T-cell (primary cell): ENCODE measurements at places on chromosomes 12 and 14. TPM values are rescaled to one million over a fixed set of nuclear protein-coding genes. Genes with fewer than 3 reads are reported as not detected.
A peak's percentile ranks its signal among the peaks of the same experiment; 100 is the strongest.

GRCh38 chr14:105385698-105386365 is 12.5 kb upstream of the TEX22 start:
- DNase-seq = no peak

DNA sequence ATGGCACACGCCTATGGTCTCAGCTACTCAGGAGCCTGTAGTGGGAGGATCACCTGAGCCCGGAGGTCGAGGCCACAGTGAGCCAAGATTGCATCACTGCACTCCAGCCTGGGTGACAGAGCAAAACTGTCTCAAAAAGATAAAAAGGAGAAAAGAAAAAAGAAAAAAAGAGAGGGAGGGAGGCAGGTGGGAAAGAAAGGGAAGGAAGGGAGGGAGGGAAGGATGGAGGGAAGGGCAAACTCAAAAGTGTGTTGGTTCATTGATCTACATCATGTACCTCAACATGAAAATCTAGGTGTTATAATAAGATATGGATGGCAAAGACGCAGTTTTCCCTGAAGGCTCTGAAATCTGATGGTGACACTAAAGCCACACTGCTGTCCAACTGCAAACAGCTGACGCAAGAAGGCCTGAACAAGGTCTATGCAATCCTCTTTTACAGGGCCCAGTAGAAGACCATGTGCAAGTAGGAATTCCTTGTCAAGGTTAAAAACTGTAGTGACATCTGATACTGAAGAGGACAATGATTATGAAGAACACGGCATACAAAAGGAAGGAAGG is 143.6 kb downstream of the ITPR2 start:
- no peak for DNase-seq

Gene NYNRIN
- 0.61 TPM for total RNA-seq

DNA sequence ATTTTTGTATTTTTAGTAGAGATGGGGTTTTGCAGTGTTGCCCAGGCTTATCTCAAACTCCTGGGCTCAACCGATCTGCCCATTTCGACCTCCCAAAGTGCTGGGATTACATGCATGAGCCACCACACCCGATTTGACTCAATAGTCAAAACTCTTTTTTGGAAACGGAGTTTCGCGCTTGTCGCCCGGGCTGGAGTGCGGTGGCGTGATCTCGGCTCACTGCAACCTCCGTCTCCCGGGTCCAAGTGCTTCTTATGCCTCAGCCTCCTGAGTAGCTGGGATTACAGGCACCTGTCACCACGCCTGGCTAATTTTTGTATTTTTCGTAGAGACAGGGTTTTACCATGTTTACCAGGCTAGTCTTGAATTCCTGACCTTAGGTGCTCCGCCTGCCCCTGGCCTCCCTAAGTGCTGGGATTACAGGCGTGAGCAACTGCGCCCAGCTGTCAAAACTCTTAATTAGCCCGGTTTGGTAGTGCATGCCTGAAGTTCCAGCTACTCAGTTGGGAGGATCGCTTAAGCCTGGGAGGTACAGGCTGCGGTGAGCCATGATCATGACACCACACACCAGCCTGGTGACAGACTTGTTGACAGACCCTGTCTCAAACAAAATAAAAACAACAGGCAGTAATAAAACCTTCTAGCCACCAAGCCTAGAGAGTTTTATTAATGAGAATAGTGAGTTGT is 12.4 kb downstream of the MED21 start:
- DNase-seq = no peak

- no peak for DNase-seq
Measured at GRCh38 chr14:100535287-100536120, 51.7 kb downstream of the BEGAIN start.

Gene SMIM41
- total RNA-seq = not detected

GRCh38 chr14:68927089-68927488 is 52.0 kb downstream of the ACTN1 start:
- DNase-seq = no peak

GRCh38 chr12:51224625-51225024 is 6.8 kb upstream of the POU6F1 start:
- no peak for DNase-seq

DNA sequence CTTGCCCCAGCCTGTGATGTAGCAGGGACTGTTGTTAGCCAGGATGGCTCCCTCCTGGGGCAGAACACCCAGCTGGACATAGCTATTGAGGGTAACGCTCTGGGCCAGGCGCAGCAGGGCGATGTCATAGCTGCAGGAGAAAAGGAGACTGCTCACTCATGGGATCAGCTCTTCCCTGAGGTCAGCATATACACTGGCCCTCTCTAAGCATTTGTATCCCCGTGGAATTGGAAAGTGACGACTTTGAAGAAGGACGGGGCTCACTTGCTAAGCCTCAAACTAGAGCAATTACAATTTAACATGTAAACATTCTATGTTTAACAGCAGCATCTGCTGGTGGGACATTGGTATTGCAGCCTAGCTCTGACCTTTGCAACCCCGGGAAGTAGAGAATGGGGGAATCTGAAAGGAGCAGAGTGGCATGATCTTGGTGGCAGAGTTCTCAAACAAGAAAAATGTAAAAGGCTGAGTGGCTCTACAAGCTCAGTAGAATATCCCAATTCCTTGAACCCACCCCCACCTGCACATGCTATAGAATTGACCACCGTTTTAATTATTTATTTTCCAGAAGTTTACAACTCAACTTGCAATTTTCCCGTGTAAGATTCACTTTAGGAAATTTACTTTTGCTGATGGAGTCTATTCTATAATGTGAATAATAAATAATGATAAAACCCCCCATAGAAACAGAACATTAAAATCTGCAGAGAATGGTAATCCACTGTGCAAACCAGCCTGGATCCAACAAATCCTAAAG is 5.0 kb downstream of the CELA1 start:
- DNase-seq = peak; percentile 57

- no peak for DNase-seq
Measured at GRCh38 chr12:25771476-25771875, 187.0 kb upstream of the RASSF8 start.

Gene SERPINA12
- total RNA-seq = not detected

DNA sequence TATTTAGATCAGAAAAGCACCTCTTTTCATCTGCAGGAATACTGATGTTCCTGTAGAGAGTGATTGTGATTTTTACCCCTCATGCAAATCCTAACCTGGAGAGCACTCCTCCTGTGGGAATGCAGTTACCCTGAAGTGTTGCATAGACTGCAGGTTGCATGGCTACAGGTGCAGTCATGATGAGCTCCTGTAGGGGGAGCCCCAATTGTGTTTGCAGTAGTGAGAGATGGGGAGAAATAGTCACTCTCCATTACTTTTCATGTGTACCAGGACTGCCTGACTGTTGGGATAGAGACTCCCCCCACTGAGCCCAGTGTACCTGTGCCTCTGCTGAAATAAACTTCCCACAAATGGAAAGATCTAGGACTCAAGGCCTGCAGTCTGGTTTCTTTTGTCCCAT is 1086.5 kb downstream of the SLC6A15 start:
- DNase-seq = peak; percentile 1

Gene APOF
- not detected for total RNA-seq

GRCh38 chr12:26566675-26567074 is 266.3 kb downstream of the ITPR2 start:
- no peak for DNase-seq

Gene CACNA1C
- 0.25 TPM for total RNA-seq

- DNase-seq = no peak
Measured at GRCh38 chr12:66107451-66107915, 23.1 kb downstream of the LLPH start.

DNA sequence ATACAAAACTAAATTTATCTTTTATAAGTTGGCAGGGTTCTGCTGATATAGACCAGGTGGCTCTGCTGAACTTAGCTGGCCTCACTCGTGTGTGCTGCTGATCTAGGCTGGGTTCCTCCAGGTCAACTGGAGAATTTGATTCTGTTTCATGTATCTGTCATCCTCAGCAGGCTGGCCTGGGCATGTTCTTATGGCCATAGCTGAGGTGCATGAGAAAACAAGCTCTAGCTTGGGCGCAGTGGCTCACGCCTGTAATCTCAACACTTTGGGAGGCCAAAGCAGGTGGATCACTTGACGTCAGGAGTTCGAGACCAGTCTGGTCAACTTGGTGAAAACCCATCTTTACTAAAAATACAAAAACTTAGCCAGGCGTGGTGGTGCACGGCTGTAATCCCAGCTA is 24.3 kb upstream of the BCL2L14 start:
- no peak for DNase-seq

- no peak for DNase-seq
Measured at GRCh38 chr14:77007975-77008421, 20.5 kb downstream of the IRF2BPL start.

GRCh38 chr14:66133666-66134065 is 352.5 kb upstream of the CCDC196 start:
- no peak for DNase-seq

Gene CCDC197
- total RNA-seq = not detected

DNA sequence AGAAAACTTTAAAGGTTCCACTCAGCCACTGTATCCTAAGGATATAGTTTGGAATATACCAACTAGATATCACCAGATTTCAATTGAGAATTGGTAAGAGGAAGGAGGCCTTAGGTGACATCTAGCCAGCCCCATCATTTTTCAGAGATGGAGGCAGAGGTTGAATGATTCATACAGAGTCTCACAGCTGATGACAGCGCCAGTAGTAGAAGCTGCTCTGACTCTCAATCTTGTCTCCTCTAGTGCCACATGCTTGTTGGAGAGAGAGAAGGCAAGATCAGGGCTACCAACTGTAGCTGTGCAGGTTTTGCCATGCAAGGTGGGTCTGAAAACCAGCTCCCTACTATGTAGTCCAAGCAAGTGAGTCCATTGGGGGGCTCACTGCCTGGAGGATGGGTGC is 6.1 kb downstream of the FRMD6 start:
- DNase-seq = no peak
